ENCODE measurements at places on chromosomes 2 and 18.

DNA sequence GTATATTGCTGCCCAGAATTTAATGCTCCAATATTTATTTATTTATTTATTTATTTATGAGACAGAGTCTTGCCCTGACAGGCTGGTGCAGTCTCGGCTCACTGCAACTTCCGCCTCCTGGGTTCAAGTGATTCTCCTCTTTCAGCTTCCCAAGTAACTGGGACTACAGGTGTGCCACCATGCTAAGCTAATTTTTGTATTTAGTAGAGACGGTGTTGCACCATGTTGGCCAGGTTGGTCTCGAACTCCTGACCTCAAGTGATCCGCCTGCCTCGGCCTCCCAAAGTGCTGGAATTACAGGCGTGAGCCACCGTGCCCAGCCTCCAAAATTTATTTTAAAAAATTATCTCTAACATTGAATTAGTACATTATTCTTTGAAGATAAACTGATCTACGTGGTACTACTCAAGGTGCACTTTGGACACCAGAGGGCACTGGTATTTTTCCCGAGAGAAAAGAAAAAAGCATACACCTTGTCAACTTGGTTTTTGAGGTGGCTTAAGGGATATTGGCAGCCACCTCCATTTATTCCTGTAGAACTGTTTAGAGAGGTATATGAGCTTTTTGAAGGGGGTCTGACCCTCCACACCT lies 1.4 kb upstream of the IDH1 start:
- no peak for DNase-seq

GRCh38 chr2:152564754-152565551 lies 152.3 kb downstream of the PRPF40A start:
- no peak for DNase-seq

GRCh38 chr18:48714873-48715272 lies 176.0 kb downstream of the CTIF start:
- DNase-seq, result no peak

DNA sequence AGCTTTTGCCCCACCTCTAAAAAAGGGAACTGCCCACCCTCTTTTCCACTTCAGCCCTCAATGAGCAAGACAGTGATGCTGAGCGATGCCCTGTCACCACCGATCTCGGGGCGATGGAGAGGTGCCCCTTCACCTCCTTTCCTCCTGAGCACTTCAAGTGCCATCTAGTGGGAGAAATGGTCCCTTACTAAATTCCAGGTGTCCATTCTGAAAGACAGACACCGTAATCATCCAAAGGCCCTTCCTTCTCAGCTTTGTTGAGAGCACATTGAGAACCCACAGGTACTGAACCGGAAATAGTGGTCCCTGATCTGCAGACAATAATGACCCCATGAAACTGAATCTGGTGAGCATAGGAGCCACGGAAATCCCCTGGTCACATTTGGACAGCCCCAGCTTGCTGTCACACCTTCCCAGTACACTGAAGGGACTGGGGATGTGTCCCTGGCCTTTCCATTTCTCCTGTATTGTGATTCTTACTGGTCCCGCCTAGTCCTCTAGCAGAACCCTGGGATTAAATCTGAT lies 38.5 kb downstream of the KCTD18 start:
- DNase-seq, result no peak

DNA sequence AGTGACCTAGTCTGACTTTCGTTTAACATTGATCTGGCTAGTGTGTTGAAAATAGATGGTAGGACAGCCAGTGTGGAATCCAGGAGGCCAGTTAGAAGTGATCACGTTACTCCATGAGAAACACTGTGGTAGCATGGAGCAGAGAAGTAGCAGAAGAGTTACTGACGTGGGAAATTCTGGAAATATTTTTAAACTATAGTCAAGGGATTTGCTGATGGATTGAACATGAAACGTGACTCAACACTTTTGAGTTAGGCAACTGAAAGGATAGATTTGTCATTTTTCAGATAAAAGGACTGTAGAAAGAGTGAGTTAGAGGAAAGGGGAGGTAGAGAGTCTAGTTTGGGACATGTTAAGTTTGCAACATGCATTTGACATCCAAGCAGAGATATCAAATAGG lies 130.4 kb downstream of the IRS1 start:
- DNase-seq, result no peak

All from SHP77 treated with DMSO at 0.1 percent for 48 hours (cell line).